ENCODE measurements at places on chromosomes 5 and 9.
A peak's percentile ranks its signal among the peaks of the same experiment; 100 is the strongest.

GRCh38 chr5:120528609-120529008 is 64.5 kb downstream of the PRR16 start:
- DNase-seq = peak; percentile 26

GRCh38 chr9:89649039-89649691 is 44.4 kb downstream of the GADD45G start:
- no peak for DNase-seq

DNA sequence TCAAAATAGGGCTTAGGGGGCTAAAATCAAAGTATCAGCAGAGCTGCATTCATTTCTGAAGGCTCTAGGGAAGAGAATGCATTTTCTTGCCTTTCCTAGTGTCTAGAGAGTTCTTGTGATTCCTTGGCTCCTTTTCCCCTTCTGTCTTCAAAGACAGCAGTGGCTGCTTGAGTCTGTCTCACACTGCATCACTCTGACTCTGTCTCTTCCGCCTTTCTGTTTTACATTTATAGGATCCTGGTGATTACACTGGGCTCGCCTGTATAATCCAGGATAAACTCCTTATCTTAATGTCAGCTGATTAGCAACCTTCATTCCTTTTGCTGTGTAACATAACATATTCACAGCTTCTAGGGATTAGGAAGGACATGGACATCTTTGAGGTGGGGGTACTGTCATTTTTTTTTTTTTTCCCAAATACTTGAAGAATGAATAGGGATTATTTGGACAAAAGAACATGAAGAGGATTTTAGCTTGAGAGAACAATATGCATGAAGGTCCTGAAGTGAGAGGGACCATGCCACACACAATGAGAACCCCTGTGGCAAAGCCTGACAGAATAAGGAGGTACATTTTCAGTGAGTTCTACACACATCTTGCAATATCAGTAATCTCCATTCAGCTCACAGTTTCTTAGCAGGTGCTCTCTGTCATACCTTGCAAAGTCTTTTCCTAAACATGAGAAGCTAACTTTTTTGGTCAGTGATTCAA is 267.6 kb downstream of the FAM170A start:
- no peak for DNase-seq

DNA sequence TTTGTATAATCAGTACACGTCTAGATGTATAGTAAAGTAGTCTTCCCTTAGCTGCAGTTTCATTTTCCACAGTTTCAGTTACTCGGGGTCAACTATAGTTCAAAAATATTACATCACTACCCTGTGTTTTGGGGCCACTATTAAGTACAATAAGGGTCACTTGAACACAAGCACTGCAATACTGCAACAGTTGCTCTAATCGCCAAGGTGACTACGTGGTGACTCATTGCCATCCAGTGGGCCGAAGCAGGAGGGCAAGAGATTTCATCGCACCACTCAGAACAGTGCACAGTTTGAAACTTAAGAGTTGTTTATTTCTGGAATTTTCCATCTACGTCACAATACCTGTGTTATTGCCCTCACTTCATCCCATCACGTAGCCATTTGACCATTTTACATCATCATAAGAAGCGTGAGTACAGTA is at the start of gene ARL14EPL:
Gene ARL14EPL, plus strand, starts transcription at position 379 of the 424 bp plus-strand sequence. CDS start 18,994 bp downstream, outside the sequence.
- peak; percentile 70 for DNase-seq

- DNase-seq = no peak
Measured at GRCh38 chr9:133437753-133438531, 15.8 kb downstream of the ADAMTS13 start.

- no peak for DNase-seq
Measured at GRCh38 chr5:113181853-113182490, 205.4 kb downstream of the DCP2 start.

DNA sequence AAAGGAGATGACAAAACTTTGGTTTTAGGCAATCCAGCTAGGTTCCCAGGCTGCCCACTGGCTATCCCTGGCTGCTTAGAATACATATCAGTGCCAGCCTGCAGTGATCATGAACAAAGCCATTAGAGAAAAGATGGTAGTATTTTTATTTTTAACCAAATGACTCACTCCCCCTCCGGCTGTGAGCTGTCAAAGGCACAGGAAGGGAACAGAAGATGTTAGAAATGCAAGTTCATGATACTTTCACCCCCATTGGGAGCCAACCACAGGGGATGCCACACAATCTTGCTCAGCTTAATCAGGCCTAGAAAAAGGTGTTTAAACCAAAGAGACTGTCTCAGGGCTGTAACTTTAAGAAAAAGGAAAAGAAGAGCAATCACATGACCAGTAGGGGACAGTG is 70.3 kb upstream of the ASTN2 start:
- DNase-seq = no peak

DNA sequence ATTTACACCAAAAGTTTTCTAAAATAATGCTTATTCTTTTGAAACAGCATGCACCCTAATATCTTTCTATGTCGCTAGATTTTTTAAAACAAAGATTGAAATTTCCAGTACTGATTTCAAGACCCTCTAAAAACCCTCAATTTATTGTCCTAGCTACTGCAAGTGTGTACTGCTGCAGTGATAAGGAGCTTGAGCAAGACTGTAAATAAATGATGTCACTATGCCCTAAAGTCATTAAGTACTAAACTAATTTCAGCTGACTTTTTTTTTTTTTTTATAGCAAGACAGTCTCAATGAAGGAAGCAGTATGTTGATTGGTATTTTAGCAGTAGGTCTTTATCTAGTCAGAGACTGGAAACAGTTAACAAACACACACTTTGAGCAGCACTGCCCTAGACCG is 12.2 kb upstream of the MIER3 start:
- no peak for DNase-seq

DNA sequence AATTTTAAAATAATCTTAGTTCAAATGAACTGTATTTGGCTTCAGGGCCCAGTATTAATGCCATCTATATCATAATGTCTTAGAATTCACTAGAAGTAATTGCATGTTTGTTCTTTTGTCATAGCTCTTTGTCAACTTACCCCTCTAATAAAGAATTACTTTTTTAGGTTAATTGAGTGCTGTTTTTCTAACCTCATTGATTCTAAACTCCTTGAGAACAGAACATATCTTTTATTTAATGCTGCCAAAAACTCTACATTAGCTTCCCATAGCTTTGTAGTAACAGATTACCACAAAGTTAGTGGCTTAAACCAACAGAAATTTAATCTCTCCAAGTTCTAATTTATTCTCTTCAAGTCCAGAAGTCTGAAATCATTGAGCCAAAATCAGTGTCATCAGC is 242.4 kb downstream of the LURAP1L start:
- DNase-seq = no peak

DNA sequence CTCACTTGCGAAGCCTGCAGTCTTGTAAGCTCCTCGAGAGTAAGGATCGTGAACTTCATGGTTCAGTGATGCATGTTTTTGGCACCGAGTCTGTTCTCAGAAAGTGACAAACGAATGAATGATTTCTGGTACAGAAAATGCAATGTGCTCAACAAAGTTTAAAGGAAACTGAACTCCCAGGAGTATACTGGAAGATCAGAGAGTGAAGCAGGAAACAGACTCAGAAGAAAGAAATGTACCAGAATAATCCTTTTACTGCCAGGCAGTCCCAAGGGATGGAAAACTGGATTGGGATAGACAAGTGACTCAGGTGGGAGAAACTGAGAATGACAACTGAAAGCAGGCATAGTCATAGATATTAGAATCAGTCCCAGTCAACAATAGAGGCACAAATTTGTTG is 420.6 kb downstream of the CTNND2 start:
- DNase-seq = no peak

DNA sequence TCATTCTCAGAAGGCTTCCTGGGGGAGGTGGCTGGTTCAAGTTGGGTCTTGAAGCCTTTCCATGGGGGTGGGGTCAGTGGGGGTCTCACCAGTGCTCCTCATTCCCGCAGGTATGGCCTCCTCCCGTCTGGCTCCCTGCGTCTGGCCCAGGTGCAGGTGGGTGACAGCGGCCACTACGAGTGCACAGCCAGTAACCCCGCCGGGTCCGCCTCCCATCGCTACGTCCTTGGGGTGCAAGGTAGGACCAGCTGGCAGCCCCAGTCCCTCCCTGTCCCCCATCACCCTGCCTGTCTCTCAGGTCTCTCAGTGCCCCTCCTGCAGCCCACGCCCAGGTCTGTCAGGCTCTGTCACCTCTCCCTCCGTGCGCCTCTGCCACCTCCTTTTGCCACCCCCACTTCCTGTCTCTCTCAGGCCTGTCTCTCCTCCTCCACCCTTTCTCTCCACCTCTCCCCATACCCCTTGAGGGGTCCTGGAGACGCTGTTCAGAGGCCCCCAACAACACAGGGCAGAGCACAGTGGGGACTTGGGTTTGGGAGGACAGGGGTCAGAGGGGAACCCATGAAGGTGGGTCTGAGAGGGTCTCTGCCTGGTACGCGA is 72.3 kb downstream of the HMCN2 start:
- DNase-seq = no peak

- DNase-seq = no peak
Measured at GRCh38 chr5:127649018-127649439, at the start of gene CTXN3. Gene CTXN3 (plus strand): TSS chr5:127649082. CDS start chr5:127657522, 8,440 bp downstream.

GRCh38 chr9:104280178-104280560 is 186.1 kb downstream of the SMC2 start:
- no peak for DNase-seq
